ENCODE measurements at places on chromosomes 5 and 9.
A peak's percentile ranks its signal among the peaks of the same experiment; 100 is the strongest.

DNA sequence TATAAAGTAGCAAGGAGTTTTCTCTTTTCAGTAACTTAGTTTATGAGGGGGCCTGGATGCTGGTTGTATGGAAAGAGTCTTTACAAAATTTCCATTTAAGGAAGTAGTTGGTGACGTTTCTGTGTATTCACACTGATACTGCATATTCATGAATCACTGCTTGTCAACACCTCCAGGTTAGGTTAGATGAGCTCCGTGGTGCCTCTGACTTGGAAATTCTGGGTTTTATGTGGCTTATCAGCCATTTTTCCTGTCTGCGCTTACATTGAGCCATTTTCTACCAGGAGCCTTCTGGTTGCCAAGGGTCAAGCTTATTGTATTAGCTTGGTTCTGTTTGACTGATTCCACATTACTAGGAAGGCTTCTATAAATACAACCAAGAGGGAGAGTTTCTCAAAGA lies 128.3 kb downstream of the SLC28A3 start:
- peak; percentile 82 for DNase-seq

- no peak for DNase-seq
These were observed 12.2 kb downstream of the CXXC5 start for GRCh38 chr5:139660105-139660922.

DNA sequence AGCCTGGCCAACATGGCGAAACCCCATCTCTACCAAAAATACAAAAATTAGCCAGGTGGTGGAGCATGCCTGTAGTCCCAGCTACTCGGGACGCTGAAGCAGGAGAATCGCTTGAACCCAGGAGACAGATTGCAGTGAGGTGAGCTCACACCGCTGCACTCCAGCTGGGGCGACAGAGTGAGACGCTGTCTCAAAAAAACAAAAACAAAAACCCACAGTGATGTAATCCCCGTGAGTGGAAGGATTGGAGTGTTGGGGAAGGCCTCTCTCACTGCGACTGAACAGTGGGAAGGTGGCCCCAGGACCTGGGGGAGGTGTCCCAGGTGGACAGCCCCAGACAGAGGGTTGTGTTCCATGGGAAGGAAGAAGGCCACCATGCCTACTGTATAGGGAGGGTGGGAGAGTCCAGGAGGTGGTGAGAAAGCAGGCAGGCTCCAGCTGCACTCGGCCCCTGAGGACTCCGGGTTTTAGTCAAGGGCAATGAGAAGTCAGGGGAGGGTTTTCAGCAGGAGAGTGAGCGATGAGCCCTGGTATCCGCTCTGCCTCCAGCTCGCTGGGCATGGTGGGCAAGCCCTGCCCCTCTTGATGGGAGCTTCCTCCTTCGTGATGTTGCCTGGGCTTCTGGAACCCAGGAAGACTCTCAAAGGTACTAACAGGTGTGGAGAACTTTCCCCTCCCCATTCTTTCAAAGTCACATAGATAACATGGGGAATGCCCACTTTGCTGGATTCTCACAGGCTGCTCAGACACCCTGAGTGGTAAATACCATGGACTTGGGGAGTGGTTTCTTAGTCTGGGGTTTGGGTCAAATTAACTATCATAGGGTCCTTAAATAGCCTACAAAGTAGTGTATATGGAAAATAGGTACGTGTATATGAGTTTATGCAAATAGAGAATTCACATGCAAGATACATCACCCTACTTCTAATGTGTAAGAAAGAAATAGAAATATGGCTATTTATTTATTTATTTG lies 74.7 kb downstream of the PPARGC1B start:
- no peak for DNase-seq

GRCh38 chr9:115640887-115641286 lies 512.7 kb upstream of the PAPPA start:
- no peak for DNase-seq

GRCh38 chr5:156936972-156937371 lies 26.1 kb downstream of the TIMD4 start:
- no peak for DNase-seq
